ENCODE measurements at places on chromosomes 5 and 9.

DNA sequence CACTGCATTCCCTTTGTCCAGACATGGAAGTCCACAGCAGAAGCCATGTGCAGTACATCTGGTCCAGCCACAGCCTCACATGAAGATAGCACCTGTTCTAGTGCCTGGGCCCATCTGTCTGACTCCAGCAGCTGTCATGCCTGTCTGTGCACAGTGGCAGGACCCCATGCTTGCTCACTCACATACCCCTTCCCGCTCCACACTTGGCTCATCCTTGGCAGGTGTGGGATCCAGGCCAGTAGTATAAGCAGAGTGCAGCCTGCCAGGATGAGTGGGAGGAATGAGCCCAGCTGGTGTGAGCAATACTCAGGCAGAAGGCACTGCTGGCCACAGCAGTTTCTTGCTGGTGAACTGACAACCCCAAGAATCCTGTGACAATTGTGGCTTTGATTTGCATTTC is 168.0 kb downstream of the PRDM9 start:
- DNase-seq = no peak

DNA sequence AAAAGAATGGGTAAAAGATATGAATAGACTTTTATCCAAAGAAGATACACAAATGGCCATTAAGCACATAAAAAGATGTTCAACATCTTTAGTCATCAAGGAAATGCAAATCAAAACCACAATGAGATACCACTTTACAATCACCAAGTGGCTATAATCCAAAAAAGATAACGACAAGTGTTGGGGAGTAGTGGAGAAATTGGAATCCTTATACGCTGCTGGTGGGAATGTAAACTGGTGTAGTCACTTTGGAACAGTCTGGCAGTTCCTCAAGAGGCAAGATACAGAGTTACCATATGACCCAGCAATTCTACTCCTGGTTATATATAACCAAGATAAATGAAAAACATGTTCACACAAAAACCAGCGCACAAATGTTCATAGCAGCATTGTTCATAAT is 234.9 kb downstream of the SPATA31D1 start:
- no peak for DNase-seq

DNA sequence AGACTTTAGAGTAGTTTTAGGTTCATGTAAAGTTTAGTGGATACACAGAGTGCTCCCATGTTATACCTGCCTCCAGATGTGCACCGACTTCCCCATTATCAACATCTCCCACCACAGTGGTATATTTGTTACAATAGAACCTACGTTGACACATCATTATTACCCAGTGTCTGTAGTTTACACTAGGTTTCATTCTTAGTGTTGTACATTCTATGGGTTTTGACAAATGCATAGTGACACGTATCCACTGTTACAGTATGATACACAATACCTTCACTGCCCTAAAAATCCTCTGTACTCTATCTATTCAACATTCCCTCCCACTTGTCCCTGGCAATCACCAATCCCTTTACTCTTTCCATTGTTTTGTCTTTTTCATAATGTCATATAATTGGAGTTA is 34.3 kb upstream of the CRHBP start:
- DNase-seq = no peak

DNA sequence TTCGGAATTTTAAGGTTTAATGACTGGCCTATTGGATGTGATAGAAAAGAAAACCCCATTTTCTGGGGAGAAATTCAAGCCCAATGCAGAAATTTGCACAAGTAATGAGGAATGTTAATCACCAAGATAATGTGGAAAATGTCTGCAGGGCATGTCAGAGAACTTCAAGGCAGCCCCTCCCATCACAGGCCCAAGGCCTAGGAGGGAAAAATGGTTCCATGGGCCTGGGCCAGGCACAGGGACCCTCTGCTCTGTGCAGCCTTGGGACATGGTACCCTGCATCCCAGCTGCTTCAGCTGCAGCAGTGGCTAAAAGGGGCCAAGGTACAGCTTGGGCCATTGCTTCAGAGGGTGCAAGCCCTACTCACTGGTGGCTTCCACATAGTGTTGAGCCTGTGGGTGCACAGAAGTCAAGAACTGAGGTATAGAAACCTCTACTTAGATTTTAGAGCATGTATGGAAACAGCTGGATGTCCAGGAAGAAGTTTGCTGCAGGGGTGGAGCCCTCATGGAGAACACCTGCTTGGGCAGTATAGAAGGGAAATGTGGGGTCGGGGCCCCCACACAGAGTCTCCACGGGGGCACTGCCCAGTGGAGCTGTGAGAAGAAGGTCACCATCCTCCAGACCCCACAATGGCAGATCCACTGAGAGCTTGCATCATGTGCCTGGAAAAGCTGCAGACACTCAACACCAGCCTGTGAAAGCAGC is 12.2 kb downstream of the FBXO10 start:
- no peak for DNase-seq

DNA sequence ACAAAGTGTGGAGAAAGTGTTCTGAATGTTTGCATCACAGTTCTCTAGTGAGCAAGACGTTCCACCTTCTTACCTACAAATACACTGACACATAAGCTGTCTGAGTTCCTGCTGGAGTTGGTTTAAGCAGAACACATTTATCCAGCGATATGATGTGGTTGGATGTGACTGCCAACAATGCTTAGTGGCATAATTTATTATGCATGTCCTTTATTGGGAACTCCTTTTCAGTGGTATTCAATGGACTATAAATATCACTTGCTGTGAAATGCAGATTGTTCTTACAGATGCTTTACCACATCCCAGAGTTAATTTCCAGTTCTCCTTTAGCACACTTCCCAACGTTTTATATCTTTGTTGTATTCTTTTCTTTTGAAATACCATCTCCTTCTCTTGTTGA is 222.2 kb downstream of the LURAP1L start:
- no peak for DNase-seq

DNA sequence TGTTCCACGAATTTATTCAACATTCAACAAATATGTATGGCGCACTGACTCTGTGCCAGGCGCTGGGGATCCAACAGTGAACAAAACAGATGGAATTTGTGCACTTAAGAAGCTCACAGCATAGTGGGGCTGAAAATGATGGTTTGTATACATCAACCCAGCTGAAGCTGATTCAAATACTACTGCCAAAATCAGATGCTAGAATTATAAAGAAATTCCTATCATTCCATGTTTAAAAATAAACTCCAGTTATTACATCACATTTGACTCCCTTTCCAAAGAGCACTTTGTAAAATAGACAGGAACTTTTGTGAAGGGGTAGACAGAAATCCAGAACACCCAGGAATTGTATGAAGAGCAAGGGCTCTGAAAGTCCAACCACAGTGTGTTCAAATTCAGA is 54.1 kb downstream of the ZNF608 start:
- no peak for DNase-seq

DNA sequence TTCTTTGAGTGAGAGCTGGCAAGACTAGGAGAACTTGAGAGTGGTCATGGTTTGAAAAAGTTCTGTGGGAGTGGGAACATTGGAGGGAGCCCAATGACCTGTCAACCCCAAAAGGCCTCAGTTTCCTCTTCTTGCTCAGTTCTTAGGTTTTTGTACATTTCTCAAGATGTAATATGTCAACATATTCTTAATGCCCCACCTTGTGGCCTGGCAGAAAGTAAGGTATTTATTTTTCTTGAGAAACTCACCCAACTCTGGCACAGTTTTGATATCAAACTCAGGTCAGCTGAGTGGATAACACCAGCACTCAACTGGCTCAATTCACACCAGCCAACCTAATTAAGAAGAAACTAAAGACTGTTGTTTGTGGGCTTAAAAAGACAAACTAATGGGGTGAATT is 123.0 kb upstream of the SLC27A6 start:
- DNase-seq = no peak

- DNase-seq = no peak
Measured at GRCh38 chr5:41083306-41083705, 12.2 kb upstream of the MROH2B start.

Measured in central memory CD4-positive, alpha-beta T cell (primary cell).